ENCODE measurements at places on chromosomes 11 and 22.

DNA sequence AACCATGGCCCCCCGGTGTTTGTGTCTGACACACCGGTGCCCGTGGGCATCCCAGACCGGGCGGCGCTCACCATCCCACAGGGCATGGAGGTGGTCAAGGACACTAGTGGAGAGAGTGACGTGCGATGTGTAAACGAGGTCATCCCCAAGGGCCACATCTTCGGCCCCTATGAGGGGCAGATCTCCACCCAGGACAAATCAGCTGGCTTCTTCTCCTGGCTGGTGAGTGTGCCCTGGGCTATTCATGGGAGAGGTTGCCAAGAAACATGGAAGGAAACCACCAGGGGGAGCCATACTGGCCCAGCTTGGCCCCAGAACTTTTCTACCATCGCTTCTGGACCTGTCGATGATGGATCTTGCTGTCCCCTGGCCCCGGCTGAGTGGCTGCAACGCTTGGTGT is 36.5 kb downstream of the PRDM11 start:
- peak; percentile 21 for DNase-seq

GRCh38 chr11:65853246-65853979 is 4.6 kb downstream of the CFL1 start:
- no peak for DNase-seq

GRCh38 chr11:77502346-77502905 is 28.5 kb upstream of the PAK1 start:
- DNase-seq = no peak

- DNase-seq = no peak
Measured at GRCh38 chr22:20439928-20440575, 2.4 kb upstream of the SCARF2 start.

DNA sequence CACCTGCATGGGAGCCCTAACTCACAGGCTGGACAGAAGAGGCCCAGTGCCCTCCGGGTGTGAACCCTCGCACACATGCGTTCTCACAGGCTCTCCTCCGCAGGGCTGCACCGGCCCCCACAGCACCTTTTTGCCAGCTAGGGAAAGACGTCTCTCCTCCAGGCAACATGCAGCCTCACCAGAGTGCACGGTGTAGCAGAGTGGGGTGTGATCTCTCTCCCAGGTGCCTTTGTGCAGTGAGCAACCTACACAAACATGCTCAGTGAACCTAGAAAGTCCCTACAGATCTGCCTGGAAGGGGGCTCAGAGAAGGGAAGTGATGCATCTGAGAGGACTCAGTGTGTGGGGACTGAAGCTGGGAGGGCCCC is 3.7 kb upstream of the CARNS1 start:
- DNase-seq = no peak

DNA sequence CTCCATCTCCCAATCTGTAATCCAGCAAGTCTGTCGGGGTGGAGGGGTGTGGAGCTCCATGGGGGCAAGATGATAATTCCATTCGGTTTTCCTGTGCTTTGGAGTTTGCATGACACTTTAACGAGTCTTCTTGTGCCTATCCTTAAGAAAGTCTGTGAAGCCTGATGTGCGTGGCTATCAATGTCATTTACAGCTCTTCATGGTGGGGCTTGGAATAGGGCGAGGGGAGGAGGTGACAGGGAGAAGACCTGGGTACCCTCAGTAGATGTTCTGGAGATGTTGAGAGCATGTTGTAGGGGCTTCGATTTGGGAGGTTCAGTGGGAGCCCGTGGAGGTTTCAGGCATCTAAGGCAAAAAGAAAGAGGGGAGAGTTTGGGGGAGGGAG is 579 bp upstream of the PHLDB1 start:
- no peak for DNase-seq

- DNase-seq = no peak
Measured at GRCh38 chr11:114039551-114039950, 20.0 kb upstream of the ZBTB16 start.

- DNase-seq = no peak
Measured at GRCh38 chr22:40210818-40211217, 33.1 kb downstream of the TNRC6B start.

DNA sequence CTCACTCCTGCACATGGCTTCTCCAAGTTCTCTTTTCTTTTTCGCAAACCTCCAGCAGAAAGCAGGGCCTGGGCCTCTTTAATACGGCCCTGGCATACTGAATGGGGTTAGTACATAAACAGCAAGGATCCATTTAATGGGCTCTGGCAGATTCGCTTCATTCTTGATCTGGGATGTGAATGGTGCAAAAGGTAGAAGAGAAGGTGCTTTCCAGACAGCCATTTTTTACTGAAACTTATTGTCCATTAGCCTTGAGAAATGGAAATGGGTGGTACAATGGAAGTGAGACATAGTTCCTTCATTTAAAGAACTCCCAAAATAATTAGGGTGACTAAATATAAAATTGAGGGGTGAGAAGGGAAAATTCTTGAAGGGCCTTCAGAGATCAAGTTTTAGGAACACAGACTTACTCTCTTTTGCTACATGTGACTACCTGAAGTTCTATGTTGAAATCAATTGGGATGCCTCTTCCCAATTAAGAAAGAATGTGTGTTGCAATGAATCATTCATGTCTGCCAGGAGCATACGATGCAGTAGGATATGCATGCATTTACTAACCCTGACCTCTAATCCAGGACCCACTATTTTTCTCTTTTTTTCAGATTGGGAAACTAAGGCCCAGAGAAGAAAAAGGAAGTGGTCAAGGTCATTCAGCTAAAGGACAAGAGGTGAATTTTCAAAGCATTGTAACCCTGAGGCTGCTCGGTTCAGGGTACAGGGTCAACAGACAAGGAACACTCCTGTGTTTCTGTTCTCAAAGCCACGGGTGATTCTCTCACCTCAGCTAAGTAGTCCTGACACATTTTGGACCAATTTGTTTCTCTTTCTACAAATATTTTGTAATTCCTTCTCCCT is 144.1 kb downstream of the BBOX1 start:
- no peak for DNase-seq

DNA sequence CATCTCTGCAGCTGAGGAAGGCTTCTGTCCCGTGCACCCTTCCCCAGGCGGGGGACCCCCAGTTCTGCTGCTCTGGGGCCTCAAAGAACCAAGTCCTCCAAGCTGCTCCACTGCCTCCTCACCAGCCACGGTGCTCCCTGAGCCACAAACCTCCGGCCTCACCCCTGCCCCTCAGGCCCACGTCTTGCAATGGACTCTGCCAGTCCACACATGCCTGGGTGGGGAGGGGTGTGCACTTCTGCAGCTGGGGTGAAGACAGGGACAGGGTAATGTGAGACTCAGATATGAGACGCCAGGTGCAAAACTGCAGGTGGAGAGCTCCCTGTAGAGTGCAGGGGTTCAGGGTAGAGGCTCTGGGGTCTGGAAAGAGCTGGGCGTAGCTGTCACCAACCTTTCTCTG is 3.2 kb upstream of the PTDSS2 start:
- DNase-seq = peak; percentile 85

- no peak for DNase-seq
Measured at GRCh38 chr11:46565232-46565840, 28.5 kb downstream of the AMBRA1 start.

DNA sequence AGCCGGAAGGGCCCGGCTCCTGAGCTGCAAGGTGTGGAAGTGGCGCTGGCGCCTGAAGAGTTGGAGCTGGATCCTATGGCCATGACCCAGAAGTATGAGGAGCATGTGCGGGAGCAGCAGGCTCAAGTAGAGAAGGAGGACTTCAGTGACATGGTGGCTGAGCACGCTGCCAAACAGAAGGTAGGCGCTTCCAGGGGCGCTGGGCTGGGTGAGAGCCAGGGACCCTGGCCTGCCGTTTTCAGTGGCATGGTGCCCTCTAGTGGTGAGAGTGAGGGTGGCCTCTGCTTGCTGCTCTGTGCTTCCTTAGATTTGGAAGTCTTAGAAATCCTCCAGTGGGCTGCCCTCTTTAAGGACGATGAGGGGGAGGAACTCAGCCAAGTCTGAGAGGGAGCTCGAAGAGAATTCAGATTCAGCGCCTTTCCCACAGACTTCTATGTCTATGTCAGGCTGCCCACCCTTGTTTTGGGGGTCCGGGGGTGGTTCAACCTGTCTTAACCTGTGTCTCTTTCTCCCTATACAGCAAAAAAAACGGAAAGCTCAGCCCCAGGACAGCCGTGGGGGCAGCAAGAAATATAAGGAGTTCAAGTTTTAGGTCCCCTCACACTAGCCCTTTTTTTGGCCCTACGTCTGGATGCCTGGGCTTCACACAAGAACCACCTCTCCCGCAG is 1.8 kb upstream of the PACS1 start:
- DNase-seq = peak; percentile 82

GRCh38 chr11:76615950-76616349 is 54.6 kb downstream of the LRRC32 start:
- DNase-seq = no peak

GRCh38 chr11:69560141-69560790 is 78.8 kb downstream of the LINC01488 start:
- DNase-seq = no peak

GRCh38 chr11:87368151-87368550 is 330.4 kb downstream of the TMEM135 start:
- DNase-seq = no peak

DNA sequence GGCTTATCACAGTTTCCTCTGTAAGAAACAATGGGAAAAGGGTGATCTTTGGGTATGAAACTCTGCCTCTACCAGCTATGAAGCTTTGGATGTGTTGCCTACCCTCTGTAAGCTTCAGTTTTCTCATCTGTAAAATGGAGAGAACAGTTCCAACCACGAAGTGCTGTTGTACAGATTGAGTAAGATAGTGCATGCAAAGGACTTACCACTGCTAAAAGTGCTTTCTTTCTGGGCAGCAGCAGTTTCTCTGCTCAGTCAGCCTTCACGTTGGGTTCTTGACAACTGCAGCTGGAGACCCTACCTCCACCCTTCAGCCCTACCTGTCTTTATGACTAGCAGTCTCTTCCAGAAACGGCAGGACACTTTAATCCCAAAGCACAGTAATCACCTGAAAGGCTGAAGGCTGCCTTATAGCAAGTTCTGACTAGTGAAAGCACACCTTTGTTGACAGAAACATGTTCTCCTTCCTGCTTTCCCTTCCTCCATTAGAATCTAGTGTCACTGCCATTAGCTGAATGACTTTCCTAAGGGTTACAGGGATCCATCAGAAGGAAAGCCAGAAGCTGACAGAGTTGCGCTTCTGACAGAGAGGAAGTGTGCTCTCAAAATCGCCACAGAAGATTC is 91.4 kb downstream of the RPL27A start:
- DNase-seq = no peak

GRCh38 chr11:66045177-66045639 is 3.8 kb downstream of the GAL3ST3 start:
- peak; percentile 69 for DNase-seq

GRCh38 chr11:46296528-46297448 is 19.3 kb downstream of the CREB3L1 start:
- no peak for DNase-seq

DNA sequence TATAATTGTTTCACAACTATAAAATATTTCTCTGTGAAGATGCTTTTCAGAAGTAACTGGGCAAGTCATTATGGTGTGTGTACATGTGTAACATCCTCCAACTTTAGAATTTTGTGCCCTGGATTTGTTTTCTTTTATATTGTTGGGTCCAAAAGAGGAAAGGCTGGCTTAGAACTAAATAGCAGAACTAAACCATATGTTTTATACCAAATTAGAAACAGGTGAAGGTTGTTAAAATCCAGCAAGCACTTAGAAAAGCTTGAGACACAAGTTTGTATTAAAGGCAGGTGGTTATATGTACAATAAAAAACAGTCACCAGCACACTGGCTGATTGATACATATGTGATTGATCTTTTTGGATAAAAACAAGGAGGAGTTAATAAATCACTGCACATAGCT is 158.5 kb downstream of the WNT11 start:
- DNase-seq = no peak

DNA sequence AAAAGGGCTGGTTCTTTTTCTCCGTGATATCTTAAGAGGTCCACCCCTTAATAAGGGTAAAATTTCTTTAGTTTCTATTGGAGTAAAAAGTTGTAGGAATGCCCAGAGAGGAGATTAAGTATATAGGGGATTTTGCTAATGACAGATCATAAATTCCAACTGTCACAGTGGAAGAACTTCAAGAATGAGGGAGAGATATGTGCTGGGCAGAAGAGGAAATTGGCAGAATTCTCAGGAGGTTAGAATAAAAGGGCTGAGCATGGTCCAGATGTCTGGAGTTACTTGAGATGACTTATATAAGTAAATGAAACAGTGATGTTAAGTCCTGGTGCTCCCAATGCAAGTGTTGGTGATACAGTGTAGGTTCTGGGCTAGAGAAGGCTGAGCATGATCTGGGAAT is 417.6 kb upstream of the ARHGAP42 start:
- no peak for DNase-seq

DNA sequence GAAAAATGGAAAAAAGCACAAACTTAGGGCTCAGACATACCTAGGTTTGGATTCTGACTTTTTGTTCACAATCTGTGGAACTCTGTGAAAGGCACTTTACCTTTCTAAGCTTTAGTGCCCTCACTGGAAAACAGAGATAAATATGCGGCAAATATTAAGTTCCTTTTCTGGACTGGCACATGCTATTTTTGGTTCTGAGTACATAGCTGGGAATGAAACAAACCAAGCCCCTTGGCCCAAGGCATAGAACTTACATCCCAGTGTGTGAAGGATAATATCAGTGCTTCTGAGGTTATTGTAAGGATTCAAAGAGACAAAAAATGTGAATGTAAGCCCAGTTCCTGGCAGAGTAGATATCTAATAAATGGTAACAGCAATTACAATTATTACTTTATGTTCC is 227.5 kb downstream of the ADAMTS15 start:
- DNase-seq = no peak

DNA sequence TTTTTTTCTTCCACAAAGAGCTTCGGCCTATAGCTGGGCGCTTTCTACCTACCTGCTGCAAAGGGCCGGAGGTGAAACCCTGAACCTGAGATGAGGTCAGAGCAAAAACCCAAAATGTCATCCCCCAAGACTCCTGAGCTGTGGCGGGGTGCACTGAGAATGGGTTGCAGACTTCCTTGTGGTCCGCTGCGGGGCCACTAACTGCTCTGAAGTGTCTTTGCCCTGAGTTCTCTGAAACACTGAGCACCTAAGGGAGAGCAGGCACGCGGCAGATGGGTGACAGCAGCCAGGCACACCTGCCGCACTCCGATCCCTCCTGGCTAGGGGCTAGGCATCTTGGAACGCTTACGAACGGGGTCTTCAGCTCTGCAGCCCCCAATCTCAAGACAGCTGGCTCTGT is 29.3 kb downstream of the RASD2 start:
- no peak for DNase-seq

DNA sequence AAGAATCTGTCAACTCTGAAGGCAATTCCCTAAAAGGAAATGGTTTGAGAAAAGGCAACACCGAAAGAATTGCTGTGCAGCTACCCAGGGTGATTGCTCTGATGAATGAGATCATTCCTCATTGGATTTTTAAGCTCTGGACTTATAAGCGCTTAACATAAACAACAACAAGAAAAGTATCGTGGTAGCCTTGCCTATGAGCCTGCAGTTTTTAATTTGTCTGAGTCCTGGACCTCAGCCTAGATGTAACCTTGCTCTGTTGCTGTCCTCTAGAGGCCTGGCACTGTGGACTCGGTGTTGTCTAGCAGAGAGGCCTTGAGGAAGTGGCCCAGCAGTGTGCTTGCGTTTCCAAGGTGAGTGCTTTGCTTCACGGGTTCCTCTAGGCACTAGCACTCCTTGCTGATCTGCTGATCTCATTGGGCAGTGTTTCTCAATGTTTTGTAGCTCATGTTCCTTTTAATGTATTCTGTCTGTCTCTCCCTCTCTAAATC is 20.4 kb downstream of the CCDC81 start:
- DNase-seq = no peak

All from NCI-H1417 (cell line).